ENCODE measurements at places on chromosomes 3 and 15.

DNA sequence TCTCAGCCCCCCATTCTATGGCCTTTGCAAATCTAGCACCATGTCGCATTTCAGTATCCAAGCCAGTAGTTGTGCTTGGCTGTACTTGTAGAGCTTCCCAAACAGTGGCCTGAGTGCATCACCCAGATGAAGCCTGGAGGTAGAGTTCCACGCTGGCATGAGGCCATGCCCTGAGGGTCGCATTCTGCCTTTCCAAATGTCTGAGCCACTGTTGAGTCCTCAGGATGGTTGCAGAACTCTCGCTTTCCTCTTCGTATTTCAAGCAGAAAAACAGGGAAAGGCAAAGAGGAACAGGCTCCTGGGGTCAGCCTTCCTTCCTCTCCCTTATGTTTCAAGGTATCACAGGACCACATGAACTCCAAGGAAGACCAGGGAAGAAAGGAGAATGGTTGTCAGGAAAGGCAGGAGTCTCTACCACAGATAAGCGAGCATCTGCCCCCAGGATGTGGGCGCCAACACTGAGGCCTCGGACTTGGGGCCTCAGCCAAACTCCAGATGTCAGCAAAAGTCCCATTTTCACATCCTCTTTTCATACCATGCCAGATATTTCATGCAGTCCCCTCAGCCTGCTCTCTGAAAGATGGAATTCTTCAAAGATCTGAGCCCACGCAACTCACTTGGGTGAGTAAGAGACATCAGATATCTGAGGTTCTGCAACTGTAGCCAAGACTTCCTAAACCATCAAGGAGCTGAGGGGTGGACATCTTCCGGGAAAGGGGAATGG is 19.4 kb upstream of the PRR20G start:
- DNase-seq, result no peak

DNA sequence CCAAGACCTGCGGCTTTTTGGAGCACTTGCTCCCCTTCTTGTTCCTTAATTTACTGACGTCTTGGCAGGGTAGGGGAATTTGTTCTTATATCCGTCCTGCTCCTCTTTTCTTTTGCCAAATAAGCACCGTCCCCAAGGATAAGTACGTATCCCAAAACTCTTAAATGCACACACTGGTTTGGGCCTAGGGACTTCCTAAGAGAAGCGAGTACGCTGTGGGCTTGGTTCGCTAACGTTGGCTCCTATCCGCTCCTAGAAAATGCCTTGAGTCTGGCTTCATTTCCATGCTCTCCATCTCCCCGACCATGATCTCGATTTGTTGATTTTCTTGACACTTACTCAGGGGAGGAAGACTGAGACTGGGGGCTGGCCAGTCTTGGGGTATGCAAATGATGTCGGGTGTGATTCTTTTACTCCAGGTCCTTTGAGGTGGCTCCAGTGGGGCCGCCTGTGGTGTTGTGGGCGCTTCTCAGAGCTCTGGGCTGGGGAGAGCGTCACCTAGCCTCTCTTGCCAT is 1.3 kb downstream of the MYRIP start:
- peak; percentile 5 for DNase-seq

- no peak for DNase-seq
Observed at GRCh38 chr3:20400686-20401085, 214.7 kb upstream of the SGO1 start.

GRCh38 chr15:59400103-59400813 is 27.6 kb upstream of the MYO1E start:
- no peak for DNase-seq

DNA sequence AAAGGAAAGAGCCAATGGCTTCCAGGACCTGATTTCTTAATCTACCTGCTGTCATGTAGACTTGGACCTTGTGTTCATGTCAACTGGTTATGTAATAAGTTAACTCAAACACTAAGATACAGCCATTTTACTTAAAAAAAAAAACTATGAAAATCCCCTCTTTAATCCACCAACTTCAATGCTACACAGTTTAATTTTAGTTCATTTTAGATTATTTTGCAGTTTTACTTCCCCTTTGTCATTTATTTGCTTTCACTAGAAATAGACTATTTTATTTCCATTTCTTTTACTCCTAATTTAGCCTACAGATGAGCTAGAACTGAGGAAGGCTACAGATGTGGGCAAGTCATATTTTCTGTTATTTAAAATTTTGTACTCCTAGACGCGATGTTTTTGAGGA is 10.7 kb upstream of the DNAJC13 start:
- no peak for DNase-seq

- peak; percentile 16 for DNase-seq
Observed at GRCh38 chr15:84929795-84930603, 45.5 kb downstream of the SLC28A1 start.

- peak; percentile 45 for DNase-seq
Observed at GRCh38 chr3:45760878-45761711, 35.2 kb downstream of the SLC6A20 start.

- no peak for DNase-seq
Observed at GRCh38 chr15:48493084-48493762, 152.3 kb downstream of the FBN1 start.

DNA sequence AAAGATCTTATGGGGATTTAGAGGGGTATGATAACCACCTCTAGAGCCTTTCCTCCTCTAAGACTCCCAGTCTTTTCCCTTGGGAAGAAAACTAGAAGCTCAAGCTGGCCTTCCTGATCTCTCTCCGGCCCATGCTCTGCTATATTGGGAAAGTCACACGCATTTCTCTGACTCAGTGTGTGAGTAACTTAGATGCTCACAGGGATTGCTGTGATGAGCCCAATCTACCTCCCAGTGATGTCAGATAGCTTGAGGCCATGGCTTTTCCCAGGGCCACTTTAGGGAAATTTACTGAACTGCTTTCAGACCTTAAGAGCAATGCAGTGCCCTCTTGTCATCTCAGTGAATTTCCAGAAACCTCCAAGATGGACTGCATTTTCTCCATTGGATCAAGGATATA is 8.6 kb upstream of the ST8SIA2 start:
- DNase-seq, result no peak

DNA sequence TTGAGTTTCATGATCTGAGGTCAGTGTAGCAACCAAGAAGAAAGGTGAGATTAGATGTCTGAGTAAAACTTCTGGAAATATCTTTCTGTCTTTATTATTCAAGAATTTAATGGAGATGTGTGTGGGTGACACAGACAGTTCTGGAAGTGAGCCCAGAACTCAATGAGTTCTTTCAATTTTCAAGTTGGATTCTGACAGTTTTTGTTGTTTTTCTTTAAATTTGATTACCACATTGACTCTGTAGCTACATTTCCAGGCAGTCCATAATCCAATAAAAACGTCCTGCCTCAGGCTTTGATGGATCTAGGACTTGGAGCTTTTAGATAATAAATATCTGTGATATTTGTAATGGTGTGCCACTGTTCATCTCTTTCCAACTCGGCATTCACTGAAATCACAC is 3.9 kb upstream of the PARP14 start:
- no peak for DNase-seq

DNA sequence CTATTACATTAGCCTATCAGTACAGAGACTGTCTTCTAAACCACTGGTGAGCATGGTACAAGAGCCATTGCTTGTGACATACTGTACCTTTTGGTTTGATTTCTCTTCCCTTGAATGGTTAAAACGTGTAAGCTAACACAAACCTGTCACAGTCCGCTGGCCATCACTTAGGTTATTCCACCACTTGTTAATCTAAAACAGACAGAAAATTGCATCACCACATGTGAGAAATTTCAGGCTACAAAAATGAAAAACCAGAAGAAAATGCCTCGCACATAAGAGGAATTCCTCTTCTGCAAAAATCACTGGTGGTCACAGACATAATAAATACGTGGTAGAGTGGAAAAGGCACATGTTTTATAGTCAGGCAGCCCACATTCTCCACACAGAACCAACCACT is 22.1 kb downstream of the PARL start:
- no peak for DNase-seq

- DNase-seq, result no peak
Observed at GRCh38 chr3:144237351-144237750, 265.7 kb downstream of the DIPK2A start.

- DNase-seq, result no peak
Observed at GRCh38 chr15:60704129-60704528, 225.2 kb upstream of the ICE2 start.

DNA sequence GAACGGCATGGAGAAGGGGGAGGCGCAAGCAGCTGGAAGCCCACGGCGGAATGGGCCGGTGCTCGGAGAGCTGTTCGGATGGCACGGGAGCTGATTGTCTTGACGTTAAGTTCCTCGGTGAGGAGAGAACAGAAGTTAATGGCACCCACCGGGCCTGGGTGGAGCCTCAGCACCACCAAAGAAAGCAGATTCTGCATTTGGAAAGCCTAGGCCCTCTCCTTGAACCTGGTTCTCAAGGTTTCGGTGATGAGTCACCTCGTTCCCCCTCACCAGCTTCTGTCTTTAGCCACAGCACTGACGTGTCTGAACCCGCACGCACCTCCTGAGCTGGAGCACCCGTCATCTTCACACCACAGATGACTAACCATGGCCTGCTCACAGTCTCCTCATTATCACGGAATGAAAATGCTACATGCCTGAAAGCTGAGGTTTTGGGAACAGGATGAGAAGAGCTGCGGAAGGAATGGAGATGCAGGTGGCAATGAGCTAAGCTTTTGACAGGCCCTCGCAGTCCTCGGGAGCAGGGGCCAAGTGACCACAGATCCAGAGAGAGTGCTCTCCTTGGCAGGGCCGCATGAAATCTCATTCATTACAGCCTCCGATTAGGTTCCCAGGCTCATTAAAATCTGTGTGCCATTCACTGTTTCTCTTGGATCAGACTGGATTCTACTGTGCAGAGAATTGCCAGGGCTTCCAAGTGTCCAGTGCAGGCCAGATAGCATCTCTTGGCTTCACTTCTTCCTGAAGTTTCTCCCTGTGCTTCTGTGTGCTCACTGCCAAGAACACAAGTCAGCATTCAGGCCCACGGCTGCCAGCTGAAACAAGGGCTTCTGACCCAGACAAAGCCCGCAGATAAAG is 96.3 kb upstream of the DLG1 start:
- peak; percentile 26 for DNase-seq

DNA sequence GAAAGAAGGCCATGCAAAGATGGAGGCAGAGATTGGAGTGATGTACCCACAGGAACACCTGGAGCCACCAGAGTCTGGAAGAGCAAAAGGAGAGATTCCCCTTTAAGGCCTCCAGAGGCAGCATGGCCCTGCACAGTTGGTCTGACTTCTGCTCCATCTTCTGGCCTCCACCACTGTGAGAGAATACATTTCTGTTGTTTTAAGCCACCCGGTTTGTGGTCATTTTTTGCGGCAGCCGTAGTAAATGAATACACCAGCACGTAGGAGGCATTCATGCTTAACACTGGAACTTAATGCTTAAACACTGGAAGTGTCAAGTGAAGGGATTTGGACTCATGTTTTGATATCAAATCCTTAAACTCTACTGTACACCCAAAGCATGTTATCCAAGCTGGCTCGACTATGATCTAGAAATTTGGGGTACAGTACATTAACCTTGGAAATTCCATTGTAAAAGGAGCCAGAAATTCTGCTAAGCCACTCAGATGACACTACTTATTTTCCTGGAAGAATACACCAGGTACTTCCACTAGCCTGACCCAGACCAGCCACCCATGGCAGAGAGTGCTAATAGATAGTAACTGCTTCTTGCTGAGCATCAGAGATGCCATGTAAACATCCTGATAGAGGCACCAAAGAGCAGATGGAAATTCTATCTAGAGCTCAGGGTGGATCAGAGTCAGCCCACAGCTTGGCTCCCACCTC is 190.9 kb downstream of the ADAMTS9 start:
- DNase-seq, result no peak

GRCh38 chr15:90545095-90545494 is 15.4 kb downstream of the CRTC3 start:
- DNase-seq, result no peak

DNA sequence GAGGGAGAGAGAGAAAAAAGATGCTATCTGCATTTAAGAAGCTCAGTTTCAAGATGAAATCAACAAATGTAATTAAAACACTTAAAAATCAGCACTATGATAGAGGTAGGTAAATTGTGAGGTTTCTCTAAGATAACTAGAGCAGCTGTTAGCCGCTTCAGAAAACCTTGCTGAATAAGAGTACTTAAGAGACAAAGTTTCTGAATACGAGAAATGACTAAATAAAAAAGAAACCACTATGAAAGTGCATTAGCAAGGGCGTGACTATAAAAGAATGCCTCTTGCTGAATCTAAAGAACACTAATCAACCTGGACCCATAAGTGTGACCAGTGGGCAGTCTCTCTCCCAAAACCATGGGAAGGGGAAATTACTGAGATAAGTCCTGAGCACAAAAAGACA is 41.8 kb downstream of the IQCB1 start:
- DNase-seq, result no peak

GRCh38 chr15:99412626-99413025 is 153.2 kb upstream of the MEF2A start:
- no peak for DNase-seq

GRCh38 chr3:35187908-35188307 is 451.4 kb upstream of the ARPP21 start:
- no peak for DNase-seq

DNA sequence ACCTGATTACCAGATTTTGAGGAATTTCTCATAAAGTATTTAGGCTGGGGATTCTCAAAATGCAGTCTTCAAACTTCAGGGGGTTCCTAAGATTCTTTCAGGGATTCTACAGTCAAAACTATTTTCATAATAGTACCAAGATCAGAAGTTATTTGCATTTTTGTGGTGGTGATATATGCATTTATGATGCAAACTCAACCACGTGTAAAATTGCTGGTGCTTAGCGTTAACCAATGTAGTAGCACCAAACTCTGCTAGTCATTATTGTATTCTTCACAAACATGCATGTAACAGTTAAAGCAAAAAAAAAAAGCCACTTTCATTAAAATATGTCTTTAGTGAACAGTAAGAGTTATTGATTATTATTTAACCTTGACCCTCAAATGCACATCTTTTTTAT is 274.9 kb upstream of the DNAJC19 start:
- no peak for DNase-seq

DNA sequence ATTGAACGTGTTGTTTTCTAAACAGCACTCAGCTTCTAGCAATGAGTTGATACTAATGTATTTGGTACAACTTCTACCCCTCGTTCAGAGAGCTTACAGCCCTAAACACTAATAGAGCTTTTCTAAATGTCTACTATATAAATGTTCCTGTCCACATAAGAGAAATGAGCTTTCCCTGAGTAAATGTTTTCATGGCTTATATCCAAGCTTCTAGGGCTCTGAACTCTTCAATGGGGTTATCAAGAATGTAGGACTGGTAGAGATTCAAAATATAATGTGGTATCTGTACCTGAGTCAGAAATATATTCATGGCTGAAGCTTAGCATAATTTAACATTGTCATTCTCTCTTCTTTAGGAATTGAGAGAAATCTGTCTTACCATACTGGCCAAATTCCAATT is 73.4 kb downstream of the SERPINI1 start:
- no peak for DNase-seq

DNA sequence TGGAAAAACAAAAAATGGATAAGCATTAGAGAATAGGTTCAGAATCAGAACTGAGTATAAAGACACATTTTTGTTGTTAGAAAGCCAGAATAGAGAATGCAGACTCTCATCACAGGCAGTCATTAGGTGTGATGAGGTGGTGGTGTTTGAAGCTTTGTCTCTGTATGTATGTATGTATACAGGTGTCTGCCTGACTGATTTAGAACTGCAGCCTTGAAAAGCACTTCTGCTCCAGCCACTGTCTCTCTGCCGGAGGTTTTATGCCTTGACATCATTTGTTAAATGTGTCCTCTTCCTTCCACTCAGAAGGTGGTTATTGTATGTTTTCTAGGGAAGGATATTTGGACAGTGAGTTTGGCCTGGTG is 80.7 kb upstream of the ZBED2 start:
- no peak for DNase-seq

GRCh38 chr3:66465034-66465433 is 35.8 kb downstream of the LRIG1 start:
- no peak for DNase-seq
